ENCODE measurements at places on chromosomes 2 and 18.

DNA sequence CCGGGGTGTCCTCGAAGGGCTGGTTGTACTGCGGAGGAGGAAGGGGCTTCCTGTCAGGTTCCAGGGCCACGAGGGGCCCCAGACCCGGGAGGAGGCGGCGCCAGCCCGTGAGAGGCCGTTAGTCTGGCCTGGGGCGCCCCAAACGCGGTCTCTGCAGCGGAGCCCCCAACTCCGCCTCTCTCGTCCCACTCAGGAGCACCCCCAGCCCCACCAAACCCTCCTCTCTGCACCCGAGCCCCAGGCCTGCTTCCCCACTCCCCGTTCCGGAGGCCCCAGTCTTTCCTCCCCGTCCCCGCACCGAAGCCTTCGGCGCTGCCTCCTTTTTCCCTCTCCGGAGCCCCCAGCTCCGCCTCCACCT is 473 bp downstream of the HJURP start:
- no peak for DNase-seq

GRCh38 chr2:223932816-223933800 is 12.0 kb downstream of the WDFY1 start:
- DNase-seq = no peak

GRCh38 chr2:1910021-1910420 is 165.7 kb upstream of the PXDN start:
- DNase-seq = no peak

- DNase-seq = no peak
Observed at GRCh38 chr2:71578767-71579342, 125.5 kb downstream of the DYSF start.

GRCh38 chr2:151922845-151923666 is 94.8 kb upstream of the ARL5A start:
- no peak for DNase-seq

GRCh38 chr2:191544461-191545062 is 133.4 kb upstream of the NABP1 start:
- DNase-seq = no peak

DNA sequence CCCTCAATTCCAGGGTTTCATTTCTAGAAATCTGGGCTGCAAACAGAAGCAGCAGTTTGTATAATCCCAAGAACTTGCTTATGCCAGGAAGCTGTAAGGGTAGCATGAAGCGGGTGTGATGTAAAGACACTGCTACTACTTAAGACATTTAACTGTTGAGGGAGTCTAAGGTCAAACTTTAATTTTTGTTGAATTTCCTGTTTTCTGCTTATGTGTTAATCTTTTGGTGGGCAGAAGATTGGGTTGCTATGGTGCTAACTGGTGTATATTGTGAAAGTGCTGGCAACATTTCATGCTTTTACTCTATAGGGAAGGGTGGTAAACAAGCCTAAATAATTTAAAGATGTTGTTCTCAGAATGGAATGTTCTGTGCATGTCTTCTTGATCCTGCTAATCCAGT is 2.7 kb downstream of the NCOA1 start:
- no peak for DNase-seq

DNA sequence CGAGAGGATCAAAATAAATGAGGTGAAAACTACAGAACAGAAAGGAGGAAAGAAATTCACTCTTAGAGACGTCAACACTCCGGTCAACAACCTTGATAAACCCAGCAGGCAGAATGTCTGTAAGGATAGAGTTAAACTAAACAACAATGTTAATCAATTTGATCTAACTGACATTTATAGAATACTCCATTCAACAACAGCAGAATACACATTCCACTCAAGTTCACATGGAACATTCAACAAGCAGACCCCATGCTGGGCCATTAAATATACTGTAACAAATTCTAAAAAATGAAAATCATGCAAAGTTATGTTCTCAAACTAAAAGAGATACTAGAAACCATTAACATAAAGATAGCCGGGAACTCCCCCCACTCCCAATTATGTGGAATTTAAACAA is 41.8 kb downstream of the FAM210A start:
- no peak for DNase-seq

DNA sequence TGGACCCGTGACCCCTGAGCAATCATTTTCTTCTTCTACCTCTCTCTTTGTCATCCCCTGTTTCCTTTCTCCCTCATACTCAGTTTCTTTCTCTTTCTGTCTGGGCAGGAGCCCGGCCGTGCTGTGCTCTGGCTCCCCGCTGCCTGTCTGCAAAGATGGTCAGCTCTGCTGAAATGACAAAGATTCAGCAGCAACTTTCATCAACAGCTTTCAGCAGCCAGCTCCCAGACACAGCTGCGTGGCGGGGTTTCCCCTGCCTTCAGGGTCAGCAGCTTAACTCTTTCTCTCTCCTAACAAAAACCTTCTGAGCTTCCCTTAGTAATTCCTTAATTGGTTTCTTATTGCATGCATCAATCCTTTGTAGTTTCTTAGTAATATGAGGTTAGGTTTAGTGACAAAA is 1234.4 kb downstream of the CNTNAP5 start:
- no peak for DNase-seq

DNA sequence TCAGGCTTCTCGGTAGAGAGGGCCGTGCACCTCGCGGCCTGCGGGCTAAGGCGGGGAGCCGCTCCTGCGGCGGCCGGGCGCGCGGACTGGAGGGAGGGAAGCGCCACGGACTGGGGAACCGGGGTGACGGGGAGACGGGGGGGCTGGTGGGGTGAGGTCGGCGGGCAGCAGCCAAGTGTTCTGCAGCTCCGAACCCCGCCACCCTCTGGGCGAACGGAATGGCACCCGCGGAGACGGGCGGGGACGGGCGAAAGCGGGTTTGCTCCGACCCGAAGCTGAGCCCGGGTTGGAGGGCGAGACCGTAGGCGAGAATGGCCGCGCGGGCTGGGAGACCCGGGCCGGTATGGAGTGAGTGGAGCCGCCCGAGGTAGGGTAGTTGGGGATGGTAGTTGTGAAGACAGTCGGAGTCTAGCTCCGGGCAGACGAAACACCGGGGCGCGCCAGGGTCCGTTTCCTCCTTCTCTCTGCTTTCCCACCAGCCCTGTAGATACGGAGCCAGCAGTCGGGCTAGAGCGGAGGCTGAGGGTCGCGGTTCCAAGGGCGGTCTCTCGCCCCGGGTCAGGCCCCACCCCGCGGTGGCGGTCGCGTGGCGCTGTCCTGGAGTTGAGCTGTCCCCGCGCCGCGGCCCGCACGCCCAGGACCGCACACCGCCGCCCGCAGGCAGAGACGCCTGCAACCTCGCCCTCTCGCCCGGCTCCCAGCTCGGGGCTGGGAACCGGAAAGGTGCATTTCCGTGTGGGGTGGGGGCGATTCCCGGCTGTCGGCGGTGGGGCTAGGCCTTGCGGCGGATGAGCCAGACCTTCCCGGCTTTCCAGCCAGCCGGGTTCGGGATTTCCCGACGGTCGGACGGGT is 160.3 kb upstream of the SIX2 start:
- no peak for DNase-seq

- no peak for DNase-seq
Observed at GRCh38 chr18:64618390-64618789, 469.5 kb upstream of the LINC00305 start.

GRCh38 chr2:200257570-200257969 is 48.9 kb upstream of the SPATS2L start:
- DNase-seq = no peak

- no peak for DNase-seq
Observed at GRCh38 chr2:67824186-67824585, 238.6 kb downstream of the C1D start.

GRCh38 chr2:88283886-88284592 is 113.9 kb downstream of the THNSL2 start:
- DNase-seq = no peak

- DNase-seq = no peak
Observed at GRCh38 chr2:30276455-30276911, 45.1 kb downstream of the LBH start.

DNA sequence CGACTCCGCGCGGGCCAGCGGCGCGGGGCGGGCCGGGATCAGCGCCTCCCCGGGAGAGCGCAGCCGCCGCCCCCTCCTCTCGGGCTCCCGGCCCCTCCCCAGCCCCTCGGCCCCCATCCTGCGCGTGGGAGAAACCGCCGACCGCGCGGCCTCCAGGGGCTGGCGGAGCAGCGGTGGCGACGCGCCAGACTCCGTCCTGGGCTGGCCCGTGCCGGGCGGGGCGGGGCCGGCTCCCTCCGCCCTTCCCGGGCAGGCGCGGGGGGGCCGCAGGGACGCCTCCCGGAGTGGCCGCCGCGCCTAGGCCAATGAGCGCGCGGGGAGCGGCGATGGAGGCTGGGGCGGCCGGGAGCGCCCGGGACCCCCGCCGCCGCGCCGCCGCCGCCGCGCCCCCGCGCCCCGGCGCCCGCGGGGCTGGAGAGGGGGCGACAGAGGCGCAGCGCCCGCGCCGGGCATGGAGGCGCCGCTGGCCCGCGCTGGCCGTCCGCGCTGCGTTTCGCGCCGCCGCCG is 49.1 kb downstream of the KCNIP3 start:
- peak; percentile 65 for DNase-seq

DNA sequence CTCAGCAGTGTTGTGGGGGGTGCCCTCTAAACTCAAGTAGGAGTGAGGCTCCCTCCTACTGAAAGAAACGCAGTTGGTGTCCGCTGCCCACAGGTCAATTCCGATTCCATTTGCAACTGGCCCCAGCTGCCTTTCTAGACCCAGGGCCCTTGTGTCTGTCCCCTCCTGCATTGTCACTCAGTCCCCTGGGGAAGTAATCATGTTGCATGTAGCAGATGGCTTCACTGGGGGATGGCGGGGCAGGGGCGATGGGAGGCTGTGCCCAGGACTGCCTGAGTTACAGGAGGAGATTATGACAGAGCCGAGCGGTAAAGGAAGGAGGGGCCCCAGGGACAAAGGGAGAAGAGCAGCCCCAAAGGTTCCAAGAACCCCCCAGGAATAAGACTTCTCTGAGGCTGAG is 62.5 kb upstream of the SH3RF3 start:
- DNase-seq = no peak

DNA sequence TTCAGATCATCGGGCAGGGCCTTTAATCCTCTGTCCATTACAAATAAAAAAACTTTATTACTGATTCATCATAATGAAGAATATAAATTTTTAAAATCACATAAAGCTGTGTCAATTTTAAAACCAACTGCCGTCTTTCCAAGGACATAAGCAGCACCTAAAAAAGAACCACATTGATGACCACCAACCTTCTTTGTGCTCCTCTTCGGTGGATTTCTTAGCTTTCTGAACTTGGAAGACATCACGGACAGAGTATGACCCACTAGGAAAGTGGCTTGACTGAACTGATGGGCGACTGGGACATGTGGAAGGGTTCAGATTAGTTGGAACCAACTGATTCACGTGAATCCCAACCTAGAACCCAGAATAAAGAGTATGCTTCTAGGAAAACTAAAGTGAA is 68.9 kb downstream of the EIF5B start:
- no peak for DNase-seq

- no peak for DNase-seq
Observed at GRCh38 chr2:168561991-168562390, 105.9 kb downstream of the CERS6 start.

GRCh38 chr18:58953627-58954026 is 89.0 kb downstream of the ZNF532 start:
- DNase-seq = no peak

DNA sequence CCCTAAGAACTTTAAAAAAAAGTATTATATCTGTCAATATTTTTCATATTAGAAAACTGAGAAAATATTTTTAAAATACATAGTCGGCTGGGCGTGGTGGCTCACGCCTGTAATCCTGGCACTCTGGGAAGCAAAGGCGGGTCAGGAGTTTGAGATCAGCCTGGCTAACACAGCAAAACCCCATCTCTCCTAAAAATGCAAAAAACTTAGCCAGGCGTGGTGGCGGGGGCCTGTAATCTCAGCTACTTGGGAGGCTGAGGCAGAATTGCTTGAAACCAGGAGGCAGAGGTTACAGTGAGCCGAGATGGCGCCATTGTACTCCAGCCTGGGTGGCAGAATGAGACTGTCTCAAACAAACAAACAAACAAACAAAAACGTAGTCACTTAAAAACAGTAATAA is 5.1 kb upstream of the KCMF1 start:
- no peak for DNase-seq

DNA sequence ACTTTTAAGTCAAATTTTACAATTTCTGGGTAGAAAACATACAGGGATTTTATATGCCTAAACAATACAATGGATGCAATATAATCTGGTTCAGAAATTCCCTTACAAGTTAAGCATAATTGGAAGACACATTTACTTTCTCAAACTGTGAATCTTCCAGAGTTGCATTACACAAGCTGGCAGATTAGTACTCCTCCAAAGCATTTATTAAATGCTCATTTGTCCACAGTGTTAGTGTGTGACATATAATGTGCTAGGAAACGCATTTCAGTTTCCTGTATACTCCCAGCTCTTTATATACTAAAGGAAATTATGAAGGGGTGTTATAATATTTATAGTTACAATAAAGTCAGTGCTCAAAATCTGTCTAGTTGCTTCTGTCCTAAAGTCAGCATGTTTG is 239.0 kb upstream of the FIGN start:
- no peak for DNase-seq

DNA sequence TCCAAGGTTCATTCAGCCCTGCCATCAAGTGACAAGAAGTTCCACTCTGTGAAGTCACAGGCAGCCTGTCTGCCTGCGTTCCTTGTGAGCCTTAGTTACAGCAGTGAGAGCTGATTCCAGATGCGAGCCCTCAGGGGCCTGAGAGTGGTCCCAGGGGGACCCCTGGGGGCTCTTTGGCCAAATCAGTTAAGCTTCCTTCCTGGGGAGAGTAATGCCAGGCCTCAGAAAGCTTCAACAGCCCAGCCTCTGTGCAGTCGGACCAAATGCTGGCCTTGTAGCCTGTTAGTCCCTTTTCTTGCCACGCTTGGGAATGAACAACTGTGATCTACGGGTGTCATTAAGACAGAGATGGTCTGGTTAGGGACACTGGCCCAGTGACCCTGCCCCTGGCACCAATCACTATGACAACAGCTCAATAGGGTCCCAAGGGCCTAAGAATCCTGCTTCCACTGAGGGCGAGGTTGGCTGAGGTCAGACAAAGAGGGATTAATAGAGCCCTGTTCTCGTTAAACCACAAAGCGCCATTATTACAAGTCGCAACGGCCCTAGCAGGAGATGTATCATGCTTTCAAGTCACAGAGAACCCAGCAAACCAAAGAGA is 50.9 kb downstream of the HS1BP3 start:
- peak; percentile 55 for DNase-seq

DNA sequence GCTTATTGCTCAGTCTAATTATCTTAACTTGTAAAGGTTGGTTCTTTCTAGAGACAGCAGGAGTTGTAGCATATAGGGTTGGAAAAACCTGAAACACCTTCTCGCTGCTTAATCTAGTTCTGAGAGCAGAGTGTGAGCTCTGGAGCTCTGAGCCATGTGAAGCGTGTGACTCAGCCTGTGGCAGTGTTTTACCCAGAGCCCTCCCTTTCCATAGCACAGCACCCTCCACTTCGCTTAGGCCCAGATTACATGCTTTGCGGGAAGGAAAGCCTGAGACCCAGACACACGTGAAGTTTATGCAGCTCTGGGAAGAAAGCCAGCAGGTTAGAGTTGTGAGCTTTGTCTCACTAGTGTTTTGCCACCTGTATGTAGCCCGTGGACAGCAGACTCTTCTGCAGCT is 74.5 kb downstream of the INPP4A start:
- DNase-seq = no peak

DNA sequence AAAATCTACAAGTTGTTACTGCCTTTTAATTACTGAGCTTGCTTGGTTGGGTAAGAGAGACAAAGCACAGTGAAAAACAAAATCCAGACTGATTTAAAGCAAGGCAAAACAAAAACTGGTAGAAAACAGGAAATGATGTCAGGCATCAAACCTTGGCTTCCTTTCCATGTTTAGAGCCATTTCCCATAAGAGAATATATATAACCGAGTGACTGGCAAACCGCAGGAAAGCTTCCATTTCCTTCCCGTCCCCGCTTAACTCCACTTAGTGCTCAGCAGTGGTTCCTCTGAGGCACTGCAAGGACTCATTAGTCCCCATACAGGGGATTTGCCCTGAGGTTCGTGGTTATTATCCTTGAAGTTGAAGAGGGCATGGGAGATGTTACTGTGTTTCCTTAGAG is 446.3 kb downstream of the LPIN1 start:
- DNase-seq = no peak
